ENCODE measurements at places on chromosomes 5 and 9.

DNA sequence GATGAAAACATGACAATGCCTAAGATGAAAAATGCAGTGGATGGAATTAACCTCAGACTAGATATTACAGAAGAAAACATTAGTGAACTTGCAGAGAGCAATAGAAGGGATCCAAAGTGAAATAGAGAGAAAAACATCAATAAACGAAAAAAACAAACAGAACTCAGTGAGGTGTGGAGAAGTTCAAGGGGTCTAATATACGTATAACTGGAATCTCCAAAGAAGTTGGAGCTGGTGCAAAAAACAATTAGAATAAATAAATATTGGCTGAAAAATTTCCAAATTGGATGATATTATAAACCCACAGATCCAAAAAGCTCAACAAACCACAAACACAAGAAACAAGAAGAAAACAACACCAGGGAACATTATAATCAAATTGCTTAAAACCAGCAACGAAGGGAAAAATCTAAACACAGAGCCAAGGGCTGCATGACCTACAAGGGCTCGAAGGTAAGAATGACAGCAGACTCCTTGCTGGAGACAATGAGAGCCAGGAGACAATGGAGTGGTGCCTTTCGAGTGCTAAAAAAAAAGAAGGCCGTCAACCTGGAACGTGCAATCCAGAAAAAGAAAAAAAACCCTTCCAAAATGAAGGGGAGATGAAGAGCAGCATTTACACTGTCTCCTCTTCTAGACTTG lies 11.8 kb downstream of the FAM163B start:
- no peak for DNase-seq

DNA sequence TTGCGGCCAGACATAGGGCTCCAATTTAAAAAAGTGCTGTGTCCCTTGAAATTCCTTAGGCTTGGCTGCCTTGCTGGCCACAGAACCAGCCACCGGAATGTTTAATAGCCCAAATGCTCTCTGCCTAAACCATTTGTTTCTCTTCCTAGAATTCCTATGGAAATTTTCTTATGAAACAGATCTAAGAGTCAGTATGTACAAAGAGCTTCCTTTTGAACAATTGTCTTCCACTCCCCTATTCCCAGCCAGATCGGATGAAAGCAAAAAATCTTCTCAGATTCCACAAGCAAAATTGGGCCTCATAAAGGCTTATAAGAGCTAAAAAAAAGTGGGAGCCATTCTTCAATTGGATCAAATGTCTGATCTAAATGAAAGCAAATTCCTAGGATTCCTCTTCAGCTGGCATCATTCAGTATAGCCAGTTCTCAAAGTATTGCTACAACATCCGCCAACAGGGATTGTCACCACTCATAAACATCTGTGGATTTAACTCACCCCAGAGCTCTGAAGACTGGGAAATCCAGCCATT lies 104.3 kb downstream of the CEMIP2 start:
- DNase-seq, result no peak

DNA sequence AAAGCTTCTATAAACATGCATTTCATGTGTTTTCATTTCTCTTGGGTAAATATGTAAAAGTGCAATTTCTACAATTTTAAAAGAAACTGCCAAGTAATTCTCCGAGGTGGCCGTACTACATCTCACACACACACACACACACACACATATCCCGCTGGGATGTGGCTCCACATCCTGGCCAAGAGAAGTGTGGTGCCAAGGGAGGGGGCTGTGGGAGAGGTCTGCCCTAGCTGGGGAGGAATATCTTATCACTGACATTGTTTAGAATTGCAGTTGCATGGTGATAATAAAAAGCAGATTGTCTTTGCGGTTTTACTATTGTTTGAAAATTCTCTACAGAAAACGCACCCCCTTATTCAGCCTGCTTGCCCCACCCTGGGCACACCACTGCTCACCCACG lies 558.4 kb downstream of the BNC2 start:
- no peak for DNase-seq

DNA sequence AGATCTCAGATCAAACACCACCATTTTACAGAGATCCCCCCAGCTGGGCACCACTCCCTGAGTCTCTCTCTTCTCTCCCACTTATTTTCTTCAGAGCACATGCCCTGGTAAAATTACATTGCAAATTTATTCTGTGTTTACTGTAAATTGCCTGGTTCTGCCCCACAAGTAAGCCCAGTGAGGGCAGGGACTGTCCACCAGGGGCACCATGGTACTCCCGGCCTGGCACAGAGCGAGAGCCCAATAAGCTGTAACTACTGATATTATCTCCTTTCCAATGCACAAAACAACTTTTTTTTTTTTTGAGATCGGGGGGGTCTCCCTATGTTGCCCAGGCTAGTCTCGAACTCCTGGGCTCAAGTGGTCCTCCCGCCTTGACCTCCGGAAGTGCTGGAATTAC lies 123.0 kb downstream of the PAX5 start:
- no peak for DNase-seq

DNA sequence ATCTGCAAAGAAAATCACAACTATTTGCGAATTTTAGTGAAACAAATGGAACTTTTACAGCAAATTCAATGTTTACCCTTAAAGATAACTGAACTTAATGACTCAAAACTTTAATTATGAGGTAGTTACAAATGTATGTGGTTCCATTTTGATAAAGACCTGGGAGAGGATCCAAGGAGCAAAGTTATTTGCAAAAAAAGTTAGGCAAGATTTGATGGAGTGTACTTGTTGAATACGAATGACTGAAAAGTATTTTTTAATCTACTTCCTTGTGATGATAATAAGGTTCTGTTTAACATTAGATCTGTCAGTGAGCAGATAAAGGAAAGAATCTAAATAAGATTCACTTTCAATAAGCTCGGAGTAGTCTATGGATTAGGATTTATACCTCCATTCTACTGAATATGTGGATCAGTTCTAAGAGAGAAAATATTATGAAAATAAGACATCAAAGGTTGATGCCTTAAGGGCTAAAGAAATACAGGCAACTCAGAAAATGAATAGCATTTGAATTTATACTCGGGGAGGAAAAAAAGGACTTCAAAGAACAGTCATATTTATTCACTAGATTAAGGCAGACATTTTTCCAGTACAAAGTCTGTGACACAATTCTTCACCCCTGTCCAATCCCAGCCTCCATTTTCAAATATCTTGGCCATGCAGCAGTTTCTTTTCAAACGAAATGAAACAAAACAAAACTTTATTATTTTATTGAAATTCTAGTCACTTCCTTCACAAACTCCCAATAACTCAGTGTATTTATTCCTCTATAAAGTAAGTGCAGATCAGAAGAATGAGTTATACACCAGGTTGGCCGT lies 199.8 kb downstream of the PDE4D start:
- DNase-seq, result no peak

GRCh38 chr5:144135113-144135762 lies 35.2 kb downstream of the YIPF5 start:
- DNase-seq, result no peak

DNA sequence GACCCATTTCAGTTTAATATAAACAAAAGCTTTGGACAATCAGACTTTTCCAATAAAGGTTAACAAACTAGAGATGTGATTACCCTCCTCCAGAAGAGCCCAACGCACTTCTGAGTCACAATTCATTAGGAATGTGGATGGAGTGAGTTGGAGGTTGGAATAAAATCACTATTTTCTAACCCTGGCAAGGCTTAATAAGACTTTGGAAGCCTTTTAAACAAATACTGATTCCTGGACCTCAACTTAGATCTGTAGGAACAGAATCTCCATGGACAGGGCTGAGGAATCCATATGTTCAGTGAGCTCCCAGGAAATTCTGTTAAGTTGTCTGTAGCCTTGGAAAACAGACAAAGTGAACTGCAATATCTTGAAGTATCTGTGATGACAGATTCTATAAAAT lies 233.5 kb upstream of the ELL2 start:
- DNase-seq, result no peak

DNA sequence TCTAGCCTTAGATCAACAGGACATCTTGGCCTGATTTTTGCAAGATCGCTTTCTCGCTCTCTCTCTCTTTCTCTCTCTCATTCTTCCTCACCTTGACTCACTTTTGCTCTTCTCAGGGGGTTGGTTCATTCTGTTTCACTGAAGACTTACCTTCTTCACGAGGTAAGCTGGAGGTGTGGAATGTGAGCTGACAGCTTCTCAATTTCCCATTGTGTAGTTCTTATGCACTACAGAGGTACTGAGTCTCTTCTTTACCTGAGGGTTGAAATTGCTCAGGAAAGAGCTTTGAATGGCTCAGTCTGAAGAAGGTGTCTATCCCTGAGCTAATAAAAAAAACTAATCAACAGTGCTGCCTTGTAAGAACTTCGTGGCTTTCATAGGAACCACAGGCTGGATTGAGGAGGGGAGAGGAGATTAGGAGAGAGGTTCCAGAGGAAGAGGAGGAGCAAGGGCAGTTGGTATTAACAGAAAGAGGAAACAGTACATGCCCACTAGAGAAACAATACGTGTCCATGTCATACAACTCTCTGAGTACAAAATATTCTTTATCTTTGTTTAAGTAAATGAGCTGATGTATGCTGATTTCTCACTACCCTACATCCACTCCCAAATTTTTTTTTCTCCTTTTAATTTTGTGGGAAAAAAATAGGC lies 192.2 kb downstream of the TMEM167A start:
- no peak for DNase-seq

GRCh38 chr5:172243302-172243701 lies 40.3 kb downstream of the UBTD2 start:
- no peak for DNase-seq
